ENCODE measurements at places on chromosomes 3 and 15.

DNA sequence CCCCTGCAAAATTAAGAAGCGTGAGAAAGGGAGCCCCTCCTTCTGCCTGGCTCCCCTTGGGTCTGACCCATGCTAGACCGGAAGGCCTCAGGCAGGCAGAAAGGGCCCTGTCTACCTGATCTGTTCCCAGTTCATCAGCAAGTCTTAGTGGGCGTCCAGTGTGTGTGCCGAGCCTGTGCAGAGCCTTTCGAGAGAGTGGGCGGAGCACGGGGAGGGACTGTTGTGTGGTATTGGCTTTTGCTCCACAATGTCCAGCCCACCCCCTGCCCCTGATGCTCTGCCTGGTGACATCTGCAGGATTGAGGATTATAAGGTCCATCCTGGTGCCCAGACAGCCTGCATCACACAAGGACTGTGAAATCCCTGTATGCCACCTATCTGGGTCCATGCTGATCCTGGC lies 82.9 kb downstream of the CHDH start:
- DNase-seq, result no peak

- DNase-seq, result peak; percentile 52
Observed at GRCh38 chr3:11186771-11187191, 32.5 kb downstream of the HRH1 start.

DNA sequence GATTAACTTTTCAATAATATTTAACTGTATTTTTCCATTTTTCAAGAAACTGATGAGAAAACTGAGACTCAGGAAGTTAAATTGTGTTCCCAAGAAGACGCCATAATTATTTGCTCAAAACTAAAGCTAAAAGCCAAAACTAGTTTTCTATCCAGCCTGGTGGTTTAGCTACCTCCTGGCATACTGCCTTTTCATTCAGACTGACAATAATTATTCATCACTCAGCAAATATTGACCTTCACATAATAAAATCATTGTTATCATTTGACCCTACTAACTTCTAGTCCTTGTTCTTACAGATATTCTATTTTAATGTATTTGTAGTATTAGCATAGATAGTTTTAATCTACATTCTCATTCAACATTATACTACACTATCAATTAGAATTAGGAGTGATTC lies 210.6 kb upstream of the GADL1 start:
- no peak for DNase-seq

DNA sequence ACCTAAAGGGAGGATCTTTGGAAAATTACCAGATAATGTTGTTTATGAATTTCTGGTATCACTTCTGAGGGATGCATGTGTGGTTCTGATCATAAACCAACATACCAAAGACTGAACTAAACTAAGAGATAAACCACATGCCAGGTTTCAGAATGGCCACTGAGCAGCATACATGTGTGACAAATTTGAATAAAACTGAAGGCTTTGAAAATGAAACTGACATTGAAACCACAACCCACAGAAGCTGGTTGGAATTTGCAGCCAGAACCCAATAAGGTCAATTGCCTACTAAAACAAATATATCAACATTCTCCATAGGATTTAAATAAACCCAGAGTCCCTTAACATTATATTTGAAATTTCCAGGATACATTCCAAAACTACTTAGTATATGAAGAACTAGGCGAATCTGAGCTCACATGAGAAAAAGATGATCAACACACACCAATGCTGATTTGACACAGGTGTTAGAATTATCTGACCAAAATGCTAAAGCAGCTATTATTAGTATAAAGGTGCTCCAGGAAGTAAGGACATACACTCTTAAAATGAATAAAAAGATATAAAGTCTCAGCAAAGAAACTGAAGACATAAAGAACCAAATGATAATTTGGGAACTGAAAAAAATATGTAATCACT lies 125.0 kb downstream of the ZNF280D start:
- no peak for DNase-seq

GRCh38 chr3:35737080-35737479 lies 97.8 kb downstream of the ARPP21 start:
- no peak for DNase-seq

DNA sequence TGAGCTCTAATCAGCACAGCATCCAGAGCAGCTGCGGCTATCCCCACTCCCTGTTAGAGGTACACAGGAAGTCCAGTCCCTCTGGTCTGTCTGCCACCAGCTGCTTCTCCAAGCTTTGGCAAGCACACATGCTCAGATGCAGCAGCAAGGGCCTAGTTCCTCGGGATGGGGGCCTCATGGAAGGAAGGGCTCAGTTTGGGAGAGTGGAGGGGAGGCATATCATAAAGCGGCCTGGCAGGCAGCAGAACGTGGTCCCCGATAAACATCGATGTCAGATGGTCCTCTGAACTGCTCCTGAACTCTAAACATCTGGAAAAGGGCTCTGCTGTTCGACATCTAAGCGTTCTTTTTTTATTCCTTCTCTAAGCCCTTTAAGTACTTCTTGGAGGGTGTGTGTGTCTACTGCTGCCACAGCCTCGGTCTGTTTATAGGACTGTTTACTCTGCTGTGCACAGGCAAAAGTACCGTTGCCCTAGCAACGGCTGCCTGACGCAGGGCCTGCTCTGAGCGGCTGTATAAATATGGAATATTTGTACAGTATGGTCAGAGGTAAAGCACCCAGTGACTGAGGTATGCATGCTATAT lies 74.6 kb downstream of the PRICKLE2 start:
- DNase-seq, result peak; percentile 83

- DNase-seq, result peak; percentile 6
Observed at GRCh38 chr3:145087038-145087437, 1073.9 kb downstream of the PLOD2 start.

- DNase-seq, result no peak
Observed at GRCh38 chr3:151440940-151441339, 19.9 kb downstream of the IGSF10 start.

- no peak for DNase-seq
Observed at GRCh38 chr3:187454085-187454815, 86.1 kb downstream of the RTP4 start.

DNA sequence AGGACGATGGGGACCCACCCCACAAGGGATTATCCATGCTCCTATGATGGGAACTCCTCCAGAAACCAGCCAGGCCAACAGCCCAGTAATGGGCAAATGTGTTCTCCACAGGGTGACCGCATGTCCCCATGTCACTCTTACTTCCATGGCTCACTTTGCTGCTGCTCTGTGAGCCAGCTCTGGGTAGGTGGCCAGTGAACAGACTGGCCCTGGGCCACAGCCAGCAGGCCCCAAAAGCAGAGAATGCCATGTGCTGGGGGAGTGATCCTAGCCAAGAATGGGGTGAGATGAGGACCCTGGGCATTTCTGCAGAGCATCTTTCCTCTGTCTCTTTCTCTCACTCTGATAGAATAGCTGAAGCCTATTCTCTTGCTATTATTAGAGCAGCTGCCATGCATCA lies 391.4 kb downstream of the LRTM1 start:
- no peak for DNase-seq

DNA sequence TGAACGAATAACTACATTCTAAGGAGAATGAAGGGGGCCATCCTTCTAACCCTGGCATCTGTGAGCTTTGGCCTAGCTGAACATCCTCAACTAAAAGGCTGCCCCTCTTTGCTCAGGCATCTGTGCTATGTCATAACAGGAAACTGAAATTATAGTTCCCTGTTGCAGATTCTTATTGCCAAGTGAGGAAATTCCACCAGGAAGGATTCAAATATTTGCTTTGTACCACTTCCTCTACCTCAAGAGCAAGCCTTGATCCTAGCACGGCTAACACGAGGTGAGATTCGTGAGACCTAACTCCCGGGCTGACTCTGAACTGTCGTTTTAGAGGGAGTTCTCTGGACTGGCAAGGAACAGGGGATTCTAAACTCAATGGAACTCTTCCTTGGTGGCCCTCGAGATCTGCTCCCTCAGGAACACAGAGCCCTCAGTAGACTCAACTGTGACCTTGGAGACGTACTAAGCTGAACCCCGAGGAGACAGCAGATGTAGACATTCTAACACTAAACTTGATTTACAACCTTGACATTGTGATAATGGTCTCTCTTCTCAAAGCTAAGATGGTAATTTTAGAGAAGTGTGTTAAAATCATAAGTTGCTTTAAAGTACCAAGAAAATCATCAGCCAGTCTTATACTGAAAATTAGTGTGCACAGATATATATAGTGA lies 4.2 kb downstream of the SPG21 start:
- DNase-seq, result peak; percentile 75

DNA sequence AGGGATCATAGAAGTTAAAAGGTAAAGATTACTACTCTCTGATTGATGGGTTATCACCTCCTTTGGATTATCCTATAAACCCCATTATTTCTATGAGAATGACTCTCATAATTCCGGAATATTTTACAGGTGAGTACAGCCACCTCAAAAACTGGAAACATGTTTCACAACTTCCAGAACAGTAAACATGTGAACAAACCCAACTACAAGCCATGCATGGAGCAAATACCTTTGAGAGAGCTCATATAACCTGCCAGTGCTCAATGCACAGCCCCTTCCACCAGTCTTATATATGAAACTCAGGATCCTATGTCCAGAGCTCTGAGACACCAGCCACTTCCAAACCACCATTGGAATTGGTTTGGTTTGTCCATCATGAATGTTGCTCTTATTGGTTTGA lies 208.0 kb downstream of the MECOM start:
- no peak for DNase-seq

DNA sequence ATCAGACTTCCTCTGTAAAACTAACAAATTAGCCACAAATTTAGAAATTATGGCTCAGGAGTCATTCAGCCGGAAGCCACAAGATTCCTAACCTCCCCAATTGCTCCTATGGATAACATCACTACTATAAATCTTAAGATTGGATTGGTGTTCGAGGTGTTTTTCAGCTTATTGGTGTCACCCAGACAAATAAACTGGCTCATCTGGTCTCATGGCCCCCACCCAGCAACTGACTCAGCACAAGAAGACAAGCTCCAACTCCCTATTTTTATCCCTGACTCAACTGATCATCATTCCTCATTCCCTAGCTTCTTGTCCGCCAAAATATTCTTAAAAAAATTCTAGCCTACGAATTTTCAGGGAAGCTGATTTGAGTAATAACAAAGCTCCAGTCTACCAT lies 135.1 kb upstream of the STRIT1 start:
- DNase-seq, result peak; percentile 82

DNA sequence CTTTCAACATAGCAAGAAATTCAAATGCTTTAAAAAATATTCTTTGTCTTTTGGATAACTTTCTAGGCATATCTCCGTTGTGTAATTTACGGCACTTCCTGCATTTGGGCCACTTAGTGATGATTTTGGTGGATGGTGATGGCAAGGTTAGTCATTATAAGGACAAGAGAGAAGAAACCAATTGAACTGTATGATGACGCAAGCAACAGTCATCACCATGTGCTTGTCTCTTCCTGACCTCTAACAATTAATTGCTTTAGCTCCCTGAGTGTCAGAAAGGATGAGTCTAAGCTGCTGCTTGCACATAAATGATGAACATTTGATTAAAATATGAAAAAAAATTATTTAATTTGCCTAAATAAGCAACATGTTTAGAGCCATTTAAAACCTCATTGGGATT lies 11.3 kb upstream of the P2RY12 start:
- DNase-seq, result peak; percentile 87

- DNase-seq, result no peak
Observed at GRCh38 chr3:16893618-16894200, 9.0 kb downstream of the PLCL2 start.

GRCh38 chr3:170470063-170471016 lies 51.7 kb downstream of the CLDN11 start:
- peak; percentile 77 for DNase-seq

DNA sequence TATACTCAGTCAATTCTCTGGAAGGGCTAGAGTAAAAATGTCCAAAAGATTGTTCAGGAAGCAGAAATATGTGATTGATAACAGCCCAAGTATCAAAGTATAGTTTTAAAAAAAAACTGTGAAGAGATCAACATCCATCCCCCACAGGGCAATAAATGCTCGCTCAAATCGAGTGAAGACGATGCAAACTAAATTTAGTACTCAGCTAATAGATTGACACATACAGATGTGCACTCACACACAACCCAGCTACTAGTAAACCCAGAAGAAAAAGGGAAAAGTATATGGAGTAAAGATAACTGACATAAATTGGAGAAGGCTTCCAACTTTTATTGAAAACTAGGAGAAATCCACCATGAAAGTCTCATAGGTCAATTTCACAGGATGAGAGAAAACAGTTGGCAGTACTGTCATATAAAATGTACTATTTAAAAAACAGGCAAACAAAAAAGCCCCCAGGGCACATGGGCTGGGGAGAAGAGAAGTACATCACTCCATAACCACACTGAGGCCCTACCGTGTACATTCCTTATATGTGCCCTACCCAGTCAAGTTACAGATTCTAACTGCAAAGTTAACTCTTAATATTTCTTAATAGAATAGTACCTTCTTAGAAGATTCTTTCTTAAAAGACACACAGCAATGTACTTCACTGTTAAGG lies 125.7 kb downstream of the TBL1XR1 start:
- DNase-seq, result no peak

DNA sequence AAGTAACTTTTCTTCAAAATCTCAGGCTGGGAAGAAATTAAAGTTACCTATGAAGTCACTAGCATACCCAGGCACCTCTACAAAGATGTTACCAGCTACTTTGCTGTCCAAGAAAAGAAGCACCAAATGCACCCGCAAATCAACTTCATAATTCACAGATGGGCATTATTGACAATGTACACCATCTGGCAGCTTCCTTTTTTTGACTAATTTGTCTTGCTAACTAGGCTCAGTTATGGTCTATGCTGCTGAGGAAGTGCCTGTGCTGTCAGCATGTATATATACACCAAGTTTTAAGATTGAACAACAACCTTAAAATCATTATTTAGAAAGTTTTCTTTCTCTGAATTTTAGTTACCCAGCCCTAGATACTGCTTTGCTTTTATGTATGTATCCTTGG lies 93.8 kb downstream of the NSUN3 start:
- no peak for DNase-seq

DNA sequence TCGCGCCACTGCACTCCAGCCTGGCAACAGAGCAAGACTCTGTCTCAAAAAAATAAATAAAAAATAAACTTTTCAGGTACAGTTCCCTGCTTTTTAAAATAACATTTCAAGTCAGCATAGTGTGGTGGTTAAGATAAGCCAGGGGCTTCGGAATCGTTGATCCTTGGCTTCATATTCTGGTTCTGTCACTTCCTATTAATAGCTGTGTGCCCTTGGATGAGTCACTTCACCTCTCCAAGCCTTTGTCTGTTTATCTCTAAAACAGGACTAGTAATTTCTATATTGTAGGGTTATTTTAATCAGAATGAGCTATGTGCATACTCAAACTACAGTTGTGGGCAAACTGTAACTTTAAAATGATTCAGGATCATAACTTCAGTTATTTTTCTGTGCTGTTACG lies 53.8 kb upstream of the SENP5 start:
- no peak for DNase-seq

DNA sequence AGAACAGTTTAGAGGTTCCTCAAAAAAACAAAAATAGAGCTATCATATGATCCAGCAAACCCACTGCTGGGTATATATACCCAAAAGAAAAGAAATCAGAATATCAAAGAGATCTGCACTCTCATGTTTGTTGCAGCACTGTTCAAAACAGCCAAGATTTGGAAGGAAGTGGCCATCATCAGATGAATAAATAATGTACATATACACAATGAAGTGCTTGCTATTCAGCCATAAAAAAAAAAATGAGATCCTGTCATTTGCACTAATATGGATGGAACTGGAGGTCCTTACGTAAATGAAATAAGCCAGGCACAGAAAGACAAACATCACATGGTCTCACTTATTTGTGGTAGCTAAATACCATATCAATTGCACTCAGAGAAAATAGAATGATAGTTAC lies 58.4 kb downstream of the SCAPER start:
- no peak for DNase-seq

GRCh38 chr15:78873793-78874765 lies 1.4 kb downstream of the MORF4L1 start:
- peak; percentile 47 for DNase-seq

All from foreskin fibroblast (primary cell).